ENCODE measurements at places on chromosomes 7 and 10.

DNA sequence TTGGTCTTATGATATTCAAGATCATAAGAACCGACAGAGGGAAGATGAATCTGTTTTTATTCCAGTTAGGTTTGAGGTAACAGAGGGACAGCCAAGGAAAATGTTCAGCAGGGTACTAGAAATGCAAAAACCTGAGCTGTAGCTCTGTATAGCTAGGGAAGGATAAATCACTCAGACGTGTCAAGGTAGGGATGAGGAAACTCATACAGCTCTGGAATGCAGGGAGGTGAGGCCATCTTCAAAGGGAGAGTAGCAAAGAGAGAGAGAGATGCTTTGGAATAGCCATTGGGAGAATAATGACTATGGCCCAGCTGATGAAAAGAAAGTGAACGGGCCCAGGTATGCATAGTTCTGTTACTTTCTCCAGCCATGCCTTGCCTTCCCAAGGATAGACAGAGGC, 77.8 kb downstream of the PAX2 start:
- no peak for DNase-seq

DNA sequence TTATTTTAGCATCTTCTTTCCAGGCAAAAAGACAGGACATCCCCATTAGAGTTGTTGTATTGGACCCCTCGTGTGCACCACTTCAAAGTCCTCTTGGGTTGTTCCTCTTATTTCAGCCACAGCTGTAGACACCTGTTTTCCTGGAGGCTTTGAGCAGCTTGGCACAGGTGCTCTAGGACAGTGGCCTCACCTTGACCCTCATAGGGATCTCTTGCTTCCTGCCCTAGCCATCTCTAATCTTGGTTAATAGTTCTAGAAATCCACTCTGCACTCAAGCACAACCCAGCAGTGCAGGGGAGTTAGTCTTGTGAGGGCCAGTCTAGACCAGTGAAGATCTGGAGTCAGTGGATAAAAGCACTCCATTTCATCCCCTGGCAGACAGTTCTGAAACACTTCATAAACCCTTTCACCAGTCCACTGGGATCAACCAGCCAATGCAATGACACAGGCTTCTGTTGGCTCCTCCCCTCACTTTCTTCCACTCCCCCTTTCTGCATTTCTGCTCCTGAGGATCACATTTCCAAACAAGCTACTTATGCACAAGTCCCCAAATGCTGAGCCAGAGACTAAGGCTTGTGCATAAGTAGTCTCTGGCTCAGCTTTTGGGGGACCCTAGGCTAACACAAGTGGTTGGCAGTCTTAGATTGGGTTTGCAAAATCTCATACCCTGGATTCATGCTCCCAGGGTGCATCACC, 131.5 kb upstream of the LAMB4 start:
- no peak for DNase-seq

GRCh38 chr7:105011831-105012502, 2.0 kb upstream of the KMT2E start:
- DNase-seq, result no peak

DNA sequence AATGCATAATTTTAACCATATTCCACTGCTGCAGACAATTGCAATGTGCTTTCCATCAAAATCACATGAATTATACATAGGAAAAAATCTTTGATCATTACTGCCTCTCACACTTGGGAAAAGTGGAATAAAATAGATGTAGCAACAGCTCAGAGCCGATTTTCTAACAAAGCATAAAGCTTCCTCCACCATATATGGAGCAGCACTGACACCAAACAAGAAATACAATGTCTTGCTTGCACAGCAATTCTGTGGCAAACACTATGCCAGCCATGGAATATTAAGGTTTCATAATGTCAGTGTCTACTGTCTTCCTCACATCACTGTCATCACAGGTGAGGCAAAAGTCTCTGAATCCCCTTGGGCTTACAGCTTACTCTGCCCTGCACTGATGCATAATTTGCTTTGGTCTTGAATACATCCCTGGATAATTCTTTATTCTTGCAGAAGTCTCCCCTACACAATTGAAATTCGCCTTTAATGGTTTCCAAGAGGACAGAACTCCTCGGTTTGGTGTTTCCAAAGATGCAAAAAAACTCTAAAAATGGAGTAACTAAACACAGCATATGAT, 198.5 kb downstream of the CACNA2D1 start:
- no peak for DNase-seq

DNA sequence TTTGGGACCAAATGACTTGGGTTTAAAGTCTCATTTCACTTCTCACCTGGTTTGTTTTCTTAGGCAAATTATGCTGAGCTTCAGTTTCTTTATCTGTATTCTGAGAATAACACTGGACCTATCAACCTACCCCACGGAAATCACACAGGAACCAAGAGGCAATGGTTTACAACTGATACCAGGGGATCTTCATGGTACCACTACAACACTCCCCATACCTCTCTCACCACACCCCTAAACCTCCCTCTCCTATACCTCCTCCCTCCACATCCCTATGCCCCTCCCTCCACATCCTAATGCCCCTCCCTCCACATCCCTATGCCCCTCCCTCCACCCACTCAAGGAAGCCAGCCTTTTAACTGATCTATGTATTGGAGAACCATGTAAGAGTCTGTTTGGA, 9.9 kb downstream of the FAM204A start:
- no peak for DNase-seq

DNA sequence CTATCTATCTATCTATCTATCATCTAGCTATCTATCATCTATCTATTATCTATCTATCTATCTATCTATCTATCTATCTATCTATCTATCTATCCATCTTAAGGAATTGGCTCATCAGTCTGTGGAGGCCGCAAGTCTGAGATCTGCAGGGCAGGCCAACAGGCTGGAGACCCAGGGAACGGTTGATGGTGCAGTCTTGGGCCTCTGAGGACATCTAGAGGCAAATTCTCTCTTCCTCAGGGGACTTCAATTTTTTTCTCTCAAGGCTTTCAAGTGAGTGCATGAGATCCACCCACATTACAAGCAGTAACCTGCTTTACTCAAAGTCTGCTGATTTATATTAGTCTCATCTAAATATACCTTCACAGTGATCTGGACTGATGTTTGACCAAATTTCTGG, 197.0 kb downstream of the GLRX3 start:
- DNase-seq, result no peak

DNA sequence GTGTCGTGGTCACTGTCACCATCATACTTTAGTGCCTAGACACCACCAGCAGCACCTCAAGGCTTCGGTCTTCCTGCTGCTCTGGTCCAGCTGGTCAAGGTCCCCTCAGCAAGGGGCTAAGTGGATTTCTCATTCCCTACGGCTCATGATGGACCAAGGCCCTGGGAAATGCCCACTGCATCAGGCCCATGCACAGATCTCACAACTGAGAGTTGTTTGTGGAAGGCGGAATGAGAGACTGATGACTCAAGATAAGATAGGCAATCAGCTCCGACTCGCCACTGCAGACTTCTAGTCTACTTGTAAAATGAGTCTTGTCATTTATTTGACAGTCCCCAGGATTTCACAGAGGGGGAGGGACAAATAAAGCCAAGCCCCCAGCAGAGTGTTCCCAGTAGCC, 108.4 kb upstream of the TBX20 start:
- no peak for DNase-seq

DNA sequence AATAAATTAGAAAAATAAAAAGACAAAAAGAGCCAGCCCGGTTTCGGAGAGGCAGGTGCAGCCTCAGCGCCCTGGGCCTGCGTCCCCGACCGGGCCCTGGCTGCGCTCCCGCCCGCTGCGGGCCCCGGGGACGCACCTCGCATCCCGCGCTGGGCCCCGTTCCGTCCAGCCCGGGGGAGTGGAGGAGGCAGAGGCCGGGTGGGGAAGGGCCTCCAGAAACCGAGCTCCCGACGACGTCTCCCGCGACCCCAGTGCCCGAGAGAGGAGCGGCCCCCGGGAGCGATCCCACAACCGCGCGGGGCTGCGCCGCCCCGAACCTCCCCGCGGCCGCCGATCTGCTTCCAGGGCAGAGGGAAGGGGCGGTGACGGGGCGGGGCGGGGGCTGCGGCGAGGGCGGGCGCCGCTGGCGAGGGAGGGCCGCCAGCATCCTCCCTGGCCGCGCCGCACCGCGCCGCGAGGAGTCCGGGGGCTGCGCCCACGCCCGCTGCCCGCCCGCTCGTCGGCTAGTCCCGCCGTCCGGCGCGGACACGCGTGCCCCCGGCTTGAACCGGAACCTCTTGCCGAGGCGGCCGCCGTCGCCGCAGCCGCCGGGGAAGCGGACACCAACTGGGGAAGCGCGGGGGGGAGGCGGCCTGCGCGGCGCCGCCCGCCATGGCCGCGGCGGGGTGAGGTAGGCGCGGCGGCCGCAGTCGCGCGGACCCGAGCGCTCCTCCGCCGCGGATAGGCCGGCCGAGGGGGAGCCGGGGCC, at the start of gene CCNY:
TSS of gene CCNY (plus strand) at position 426 of the 748 bp plus-strand sequence. CDS start 545 bp downstream, outside the sequence.
- DNase-seq, result peak; percentile 46

DNA sequence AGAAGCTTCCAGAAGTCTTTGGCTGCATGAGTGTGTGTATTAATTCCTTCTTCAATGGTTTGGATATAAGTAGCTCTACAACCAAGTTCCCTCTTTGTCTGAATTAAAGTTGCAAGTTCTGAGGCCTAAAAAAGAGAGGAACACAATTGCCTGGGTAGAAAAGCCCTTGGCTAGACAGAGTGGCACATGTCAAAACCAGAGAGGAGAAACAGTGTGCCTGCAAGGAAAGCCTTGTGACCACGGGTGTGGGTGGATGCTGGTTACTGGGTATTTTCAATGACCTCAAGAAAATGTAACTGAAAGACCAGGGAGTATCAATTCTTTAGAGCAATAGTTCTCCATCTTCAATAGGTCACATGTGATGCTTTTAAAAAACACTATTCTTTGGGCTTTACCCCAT, 148.3 kb downstream of the SVIL start:
- DNase-seq, result no peak

DNA sequence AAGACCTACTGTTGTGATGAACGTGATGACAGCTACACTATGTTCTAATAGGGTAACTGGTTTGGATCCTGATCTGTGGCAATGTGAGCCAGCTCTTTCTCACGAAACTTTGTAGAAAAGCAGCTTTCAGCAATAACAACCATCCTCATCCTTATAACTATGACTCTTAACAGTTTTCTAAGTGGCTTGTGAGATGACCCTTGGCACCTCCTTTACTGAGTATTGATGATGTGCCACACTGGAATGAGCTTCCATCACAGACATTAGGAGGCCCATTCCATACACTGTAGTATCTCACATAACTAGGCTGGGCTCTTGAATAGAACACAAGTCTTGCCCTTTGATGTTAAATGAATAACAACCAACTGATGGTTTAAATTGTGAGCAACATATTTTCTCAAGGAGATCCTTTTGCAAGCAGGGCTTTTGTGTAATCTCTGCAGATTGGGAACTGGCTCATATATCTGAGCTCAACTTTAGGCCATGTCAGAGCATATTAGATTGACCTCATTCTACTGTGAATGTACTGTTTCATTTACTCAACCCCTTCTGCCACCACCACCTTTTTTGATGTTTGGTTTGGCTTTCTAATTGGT, 46.4 kb downstream of the MYPN start:
- DNase-seq, result no peak

GRCh38 chr10:118725886-118726500, 28.8 kb downstream of the CACUL1 start:
- peak; percentile 13 for DNase-seq

GRCh38 chr7:130441408-130441869, 623 bp upstream of the CEP41 start:
- DNase-seq, result no peak

- DNase-seq, result no peak
Observed at GRCh38 chr10:30786131-30786530, 156.6 kb upstream of the LYZL2 start.

- DNase-seq, result peak; percentile 55
Observed at GRCh38 chr10:72260239-72260975, 13.3 kb upstream of the DDIT4 start.
